Renal cortical epithelial cell (primary cell): ENCODE measurements at places on chromosomes 16 and 17. TPM values are rescaled to one million over a fixed set of nuclear protein-coding genes. Genes with fewer than 3 reads are reported as not detected.

PRSS22 gene
- 1.8 and 5.4 TPM in 2 replicates for total RNA-seq

LSM12 gene
- 30.3 and 42.2 TPM in 2 replicates for total RNA-seq

CBX2 gene
- 1.5 and 1.9 TPM in 2 replicates for total RNA-seq

TMC6 gene
- 17.3 and 61.5 TPM in 2 replicates for total RNA-seq

SCGB1C2 gene
- total RNA-seq = not detected in 2 replicates

MMP28 gene
- total RNA-seq = 0.52 and 1.8 TPM in 2 replicates

C17orf78 gene
- total RNA-seq = not detected in 2 replicates

ITPRIPL2 gene
- total RNA-seq = 32.1 and 50.8 TPM in 2 replicates

UTP4 gene
- total RNA-seq = 24.0 and 37.5 TPM in 2 replicates

TLCD2 gene
- 6.6 and 7.5 TPM in 2 replicates for total RNA-seq

PRR35 gene
- 0.05 TPM in 1 of 2 replicates, not detected in the other for total RNA-seq

MTSS2 gene
- total RNA-seq = 9.7 and 33.2 TPM in 2 replicates

CD300H gene
- total RNA-seq = not detected in 2 replicates

CD79B gene
- total RNA-seq = not detected in 2 replicates

CRHR1 gene
- not detected in 2 replicates for total RNA-seq

TEFM gene
- 7.1 and 15.2 TPM in 2 replicates for total RNA-seq

PRRT2 gene
- 0.25 and 0.35 TPM in 2 replicates for total RNA-seq

PIK3R5 gene
- not detected in 2 replicates for total RNA-seq

KRTAP1-5 gene
- not detected in 2 replicates for total RNA-seq

ALDH3A1 gene
- 0.10 TPM in 1 of 2 replicates, not detected in the other for total RNA-seq

RAC3 gene
- 7.7 and 16.8 TPM in 2 replicates for total RNA-seq

MRPL45 gene
- 34.0 and 39.4 TPM in 2 replicates for total RNA-seq

ASPHD1 gene
- total RNA-seq = 15.8 and 33.3 TPM in 2 replicates

OSGIN1 gene
- total RNA-seq = 0.69 and 1.4 TPM in 2 replicates

LGALS9B gene
- total RNA-seq = not detected in 2 replicates

HEATR9 gene
- total RNA-seq = not detected in 2 replicates

LLGL1 gene
- total RNA-seq = 30.4 and 46.4 TPM in 2 replicates

GCGR gene
- total RNA-seq = not detected in 2 replicates

KRTAP4-9 gene
- total RNA-seq = not detected in 2 replicates

AIPL1 gene
- total RNA-seq = not detected in 2 replicates

TP53TG3 gene
- total RNA-seq = not detected in 2 replicates

PRCD gene
- 0.94 and 5.0 TPM in 2 replicates for total RNA-seq

CCL4 gene
- not detected in 2 replicates for total RNA-seq

CCDC154 gene
- total RNA-seq = 0.25 TPM in 1 of 2 replicates, not detected in the other

TLCD1 gene
- 8.1 and 18.2 TPM in 2 replicates for total RNA-seq

KRTAP16-1 gene
- total RNA-seq = not detected in 2 replicates

ACSF3 gene
- 29.2 and 29.8 TPM in 2 replicates for total RNA-seq

ELOB gene
- 239 and 444 TPM in 2 replicates for total RNA-seq

LITAFD gene
- not detected in 2 replicates for total RNA-seq

NATD1 gene
- total RNA-seq = 2.1 and 13.4 TPM in 2 replicates

PTX4 gene
- total RNA-seq = not detected in 2 replicates

KRT27 gene
- not detected in 2 replicates for total RNA-seq

C17orf50 gene
- not detected in 2 replicates for total RNA-seq

INPP5K gene
- total RNA-seq = 26.5 and 42.2 TPM in 2 replicates

HOXB13 gene
- total RNA-seq = 0.10 TPM in 1 of 2 replicates, not detected in the other

CDH5 gene
- 0.65 and 0.87 TPM in 2 replicates for total RNA-seq
